GM23248 (cell line): ENCODE measurements at places on chromosomes 7 and 10. TPM values are rescaled to one million over a fixed set of nuclear protein-coding genes. Genes with fewer than 3 reads are reported as not detected.

SPDYE8 gene
- polyA plus RNA-seq: 0.14 and 0.27 TPM in 2 replicates

OR6V1 gene
- not detected in 2 replicates for polyA plus RNA-seq

CALCR gene
- polyA plus RNA-seq: not detected in 2 replicates

NUTM2A gene
- not detected in 2 replicates for polyA plus RNA-seq

ASAH2 gene
- polyA plus RNA-seq: 1.8 and 3.4 TPM in 2 replicates

EPHA1 gene
- 0.80 and 0.83 TPM in 2 replicates for polyA plus RNA-seq

TMEM130 gene
- 0.18 and 0.40 TPM in 2 replicates for polyA plus RNA-seq

PRKAR2B gene
- polyA plus RNA-seq: 0.81 and 0.89 TPM in 2 replicates

WAC gene
- polyA plus RNA-seq: 53.3 and 54.3 TPM in 2 replicates

CALML5 gene
- polyA plus RNA-seq: not detected in 2 replicates

AIMP2 gene
- 78.1 and 82.8 TPM in 2 replicates for polyA plus RNA-seq

METTL27 gene
- 6.0 and 6.5 TPM in 2 replicates for polyA plus RNA-seq

SYNPO2L gene
- polyA plus RNA-seq: 0.33 and 0.34 TPM in 2 replicates

KEL gene
- not detected in 2 replicates for polyA plus RNA-seq

OR9A2 gene
- not detected in 2 replicates for polyA plus RNA-seq

CFAP69 gene
- polyA plus RNA-seq: 2.8 and 3.1 TPM in 2 replicates

TMEM236 gene
- not detected in 2 replicates for polyA plus RNA-seq

PMS2 gene
- polyA plus RNA-seq: 7.4 and 8.9 TPM in 2 replicates

KMT2C gene
- 7.2 and 8.3 TPM in 2 replicates for polyA plus RNA-seq

TMEM225B gene
- 0.24 and 0.44 TPM in 2 replicates for polyA plus RNA-seq

BHLHA15 gene
- polyA plus RNA-seq: not detected in 2 replicates

PALD1 gene
- not detected in 2 replicates for polyA plus RNA-seq

FAM25C gene
- polyA plus RNA-seq: not detected in 2 replicates

GAD2 gene
- not detected in 2 replicates for polyA plus RNA-seq

ASL gene
- polyA plus RNA-seq: 54.5 and 55.4 TPM in 2 replicates

GPR37 gene
- polyA plus RNA-seq: not detected in 2 replicates

ELAPOR2 gene
- polyA plus RNA-seq: 0.57 and 1.6 TPM in 2 replicates

SYT15B gene
- 1.5 and 1.8 TPM in 2 replicates for polyA plus RNA-seq

TUBB8 gene
- not detected in 2 replicates for polyA plus RNA-seq

GCC1 gene
- polyA plus RNA-seq: 13.8 TPM in 2 replicates

PRSS58 gene
- polyA plus RNA-seq: not detected in 2 replicates

ERVW-1 gene
- not detected in 2 replicates for polyA plus RNA-seq

PHKG1 gene
- polyA plus RNA-seq: 0.41 TPM in 1 of 2 replicates, not detected in the other

HSPA14 gene
- 18.3 and 21.0 TPM in 2 replicates for polyA plus RNA-seq

MACROH2A2 gene
- polyA plus RNA-seq: 11.4 and 11.7 TPM in 2 replicates

NEUROG3 gene
- not detected in 2 replicates for polyA plus RNA-seq

FGFBP3 gene
- polyA plus RNA-seq: 0.61 and 0.72 TPM in 2 replicates

GARS1 gene
- polyA plus RNA-seq: 471 and 498 TPM in 2 replicates
